ENCODE measurements at places on chromosomes 6 and 20.

GRCh38 chr20:13401596-13401995, 180.5 kb downstream of the ISM1 start:
- DNase-seq: no peak

- no peak for DNase-seq
Measured at GRCh38 chr6:56891754-56892153, 63.2 kb upstream of the BEND6 start.

DNA sequence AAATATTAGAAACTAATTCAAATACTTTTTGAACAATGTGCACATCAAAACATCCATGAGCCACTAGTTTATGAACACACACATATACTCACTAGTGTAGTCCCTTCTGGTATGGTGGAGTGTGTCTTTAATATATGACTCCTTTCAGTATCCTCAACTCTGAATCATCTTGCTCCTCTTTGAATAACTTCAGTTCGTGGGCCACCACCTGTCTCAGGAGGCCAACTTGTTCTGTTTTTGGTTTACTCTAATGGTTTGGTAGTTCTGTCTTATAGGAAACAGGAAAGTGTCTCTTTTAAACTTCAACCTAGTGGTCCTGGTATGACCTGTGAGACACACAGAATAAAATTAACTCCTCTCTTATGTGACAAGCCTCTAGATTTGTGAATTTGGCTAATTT, 55.6 kb downstream of the ZNF292 start:
- no peak for DNase-seq

DNA sequence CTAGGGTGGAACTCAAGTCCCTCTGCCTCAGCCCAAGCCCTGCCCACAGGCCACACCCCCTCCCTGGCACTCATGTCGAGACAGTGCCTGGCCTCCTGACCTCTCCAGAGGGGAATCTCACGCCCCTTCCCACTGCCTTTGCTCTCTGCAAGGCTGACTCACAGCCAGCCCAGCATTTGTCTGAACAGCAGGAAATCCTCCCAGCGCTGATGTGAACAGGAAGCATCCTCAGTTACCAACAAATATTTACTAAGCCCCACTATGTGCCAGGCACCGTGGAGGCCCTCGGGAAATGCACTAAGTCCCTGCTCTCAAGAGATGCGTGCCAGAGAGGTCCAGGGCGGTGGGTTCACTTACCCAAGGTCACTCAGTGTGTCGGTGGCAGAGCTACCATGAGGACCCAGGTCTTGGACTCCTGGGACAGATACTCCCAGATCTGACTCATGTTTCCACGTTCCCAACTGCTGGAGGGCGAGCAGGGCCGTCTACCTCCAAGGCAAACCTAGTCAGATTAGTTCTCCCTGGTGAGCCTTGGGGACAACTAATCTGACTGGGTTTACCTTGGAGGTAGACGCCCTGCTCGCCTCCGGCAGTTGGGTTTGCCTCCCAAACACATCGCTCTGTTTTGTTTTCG, 7.8 kb downstream of the ADA start:
- no peak for DNase-seq

DNA sequence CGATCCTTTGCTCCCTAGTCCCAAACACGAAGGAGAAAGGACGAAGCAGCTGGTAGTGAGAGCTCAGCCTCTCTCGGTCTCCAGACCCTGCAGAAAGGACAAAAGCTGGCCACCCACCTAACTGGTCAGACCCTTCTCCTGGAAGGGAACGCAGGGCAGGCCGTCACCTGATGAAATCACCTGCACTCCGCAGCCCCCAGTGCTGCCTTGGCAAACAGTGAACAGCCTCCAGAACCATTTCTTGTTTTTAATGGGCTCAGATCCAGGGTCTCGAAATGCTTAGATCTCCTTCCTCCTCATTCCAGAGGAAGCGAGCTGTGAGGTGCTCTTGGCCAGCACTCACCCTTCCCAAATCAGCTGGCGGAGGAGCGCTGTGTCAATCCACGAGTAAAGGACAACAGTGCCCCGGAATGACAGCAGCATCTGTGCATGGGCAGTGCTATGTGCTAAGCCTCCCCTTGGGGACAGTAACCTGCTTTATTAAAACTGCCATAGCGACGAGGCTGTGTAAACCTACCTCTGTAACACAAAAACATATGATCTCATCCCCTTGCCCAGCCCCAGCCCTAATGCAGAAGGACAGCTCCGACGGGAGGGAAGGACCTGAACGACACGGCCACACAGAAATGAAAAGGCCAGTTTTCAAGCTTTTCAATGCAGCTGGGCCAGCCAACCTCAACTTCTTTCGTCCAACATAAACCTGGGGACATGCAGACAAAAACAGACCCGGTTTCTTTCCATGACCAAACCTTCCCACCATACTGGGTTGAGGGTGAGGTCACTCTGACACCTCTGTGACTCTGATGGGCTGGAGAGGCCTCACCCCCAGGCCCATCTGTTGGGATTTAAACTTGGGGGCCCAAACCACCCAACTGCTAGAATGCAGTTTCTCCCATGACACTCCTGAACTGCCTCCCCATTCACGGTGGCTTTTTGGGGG, 43.3 kb downstream of the SULF2 start:
- DNase-seq: no peak

- no peak for DNase-seq
Measured at GRCh38 chr6:1949538-1949937, 295.9 kb downstream of the GMDS start.

GRCh38 chr6:108030211-108030610, 44.3 kb downstream of the OSTM1 start:
- DNase-seq: no peak

- no peak for DNase-seq
Measured at GRCh38 chr6:57224769-57225515, 2.8 kb upstream of the RAB23 start.

DNA sequence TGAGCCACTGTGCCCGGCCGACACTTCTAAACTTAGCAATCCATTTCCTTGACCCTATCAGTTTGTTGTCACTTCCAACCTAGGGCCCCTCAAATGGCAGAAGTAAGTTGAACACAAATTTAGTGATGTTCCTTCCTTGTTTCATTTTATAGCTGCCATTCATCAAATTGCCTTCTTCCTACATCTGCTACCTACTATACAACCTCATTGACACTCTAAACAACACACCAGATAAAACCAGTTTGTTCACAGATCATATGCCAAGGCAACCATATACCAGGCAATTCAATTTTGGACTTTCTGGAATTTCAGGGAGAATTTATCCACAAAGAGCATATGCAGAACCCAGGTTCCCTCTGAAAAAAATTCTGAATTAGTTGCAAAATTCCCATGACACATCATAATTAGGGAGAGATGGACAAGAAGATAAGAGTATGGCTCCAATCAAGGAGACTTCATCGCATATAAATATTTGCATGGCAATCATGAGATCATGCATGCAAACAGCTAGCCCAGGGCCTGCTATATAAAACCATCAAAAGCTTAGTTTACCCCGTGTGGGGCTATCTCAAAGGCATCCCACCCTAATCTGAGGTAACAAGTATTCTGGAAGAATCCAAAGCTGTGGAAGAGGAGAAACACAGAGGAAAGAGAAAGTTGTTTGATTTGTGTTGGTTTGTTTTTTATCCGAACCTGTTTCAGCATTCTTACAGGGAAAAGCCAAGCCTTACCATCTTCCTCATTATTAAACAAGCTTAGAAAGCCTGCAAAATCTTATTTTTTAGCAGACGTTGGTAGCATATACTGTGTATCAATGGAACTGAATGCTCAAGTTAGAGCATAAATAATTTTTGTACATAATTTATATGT, 132.8 kb upstream of the TNFAIP3 start:
- no peak for DNase-seq

DNA sequence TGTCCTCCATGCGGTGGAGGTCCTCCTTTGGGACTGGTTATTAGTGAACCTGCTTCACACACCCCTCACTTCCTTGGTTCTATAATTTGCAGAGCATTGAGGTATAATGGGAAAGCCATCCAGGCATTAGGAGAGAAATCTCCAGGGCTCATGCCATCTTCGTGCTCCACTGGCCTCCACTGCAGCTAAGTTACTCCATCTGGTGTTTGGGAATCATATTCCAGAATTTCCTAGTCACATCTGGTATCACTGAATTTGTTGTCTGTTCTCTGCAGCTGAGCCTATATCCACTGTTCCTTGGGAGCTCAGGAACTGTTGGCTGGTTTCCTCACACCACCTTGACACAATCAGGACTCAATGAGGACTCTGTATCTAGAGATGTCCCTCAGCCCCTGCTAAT, 173.0 kb upstream of the TSHZ2 start:
- DNase-seq: no peak

DNA sequence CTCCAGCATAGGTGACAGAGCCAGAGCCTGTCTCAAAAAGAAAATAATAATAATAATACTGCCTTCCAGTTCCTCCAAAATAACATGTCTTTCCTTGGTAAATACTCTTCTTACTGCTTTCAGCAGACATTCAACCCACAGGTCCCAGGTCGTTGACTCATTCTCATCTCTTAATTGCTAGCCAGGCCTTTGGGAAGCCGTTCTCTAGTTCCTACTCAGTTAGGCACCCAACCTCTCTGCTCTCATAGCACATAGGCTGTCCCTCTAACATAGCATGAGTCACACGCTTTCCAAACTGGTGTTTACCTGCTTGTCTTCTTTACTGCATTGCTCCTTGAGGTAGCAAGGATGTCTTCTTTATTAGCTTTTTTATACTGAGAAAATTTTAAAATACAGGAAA, 98.8 kb downstream of the LAMA2 start:
- DNase-seq: no peak

DNA sequence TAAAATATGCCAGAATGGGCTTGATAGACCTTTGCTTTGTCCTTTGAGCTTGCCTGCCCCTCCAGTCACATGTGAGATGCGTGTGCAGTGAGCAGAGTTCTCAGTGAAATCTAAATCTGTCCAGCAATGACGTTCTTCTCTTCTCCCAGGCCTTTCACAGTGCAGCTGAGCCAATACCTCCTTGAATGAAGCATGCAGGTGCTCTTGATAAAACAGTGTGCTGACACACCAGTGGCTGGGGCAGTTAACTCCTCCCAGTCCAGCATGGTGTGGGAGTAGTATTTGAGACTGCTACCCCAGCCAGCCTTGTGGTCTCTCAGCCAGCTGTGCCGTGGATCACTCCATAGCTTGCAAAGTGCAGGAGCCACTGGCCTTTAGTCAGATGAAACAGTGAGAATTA, 240.5 kb downstream of the FARS2 start:
- no peak for DNase-seq

GRCh38 chr20:5848711-5849505, 98.7 kb downstream of the SHLD1 start:
- no peak for DNase-seq

DNA sequence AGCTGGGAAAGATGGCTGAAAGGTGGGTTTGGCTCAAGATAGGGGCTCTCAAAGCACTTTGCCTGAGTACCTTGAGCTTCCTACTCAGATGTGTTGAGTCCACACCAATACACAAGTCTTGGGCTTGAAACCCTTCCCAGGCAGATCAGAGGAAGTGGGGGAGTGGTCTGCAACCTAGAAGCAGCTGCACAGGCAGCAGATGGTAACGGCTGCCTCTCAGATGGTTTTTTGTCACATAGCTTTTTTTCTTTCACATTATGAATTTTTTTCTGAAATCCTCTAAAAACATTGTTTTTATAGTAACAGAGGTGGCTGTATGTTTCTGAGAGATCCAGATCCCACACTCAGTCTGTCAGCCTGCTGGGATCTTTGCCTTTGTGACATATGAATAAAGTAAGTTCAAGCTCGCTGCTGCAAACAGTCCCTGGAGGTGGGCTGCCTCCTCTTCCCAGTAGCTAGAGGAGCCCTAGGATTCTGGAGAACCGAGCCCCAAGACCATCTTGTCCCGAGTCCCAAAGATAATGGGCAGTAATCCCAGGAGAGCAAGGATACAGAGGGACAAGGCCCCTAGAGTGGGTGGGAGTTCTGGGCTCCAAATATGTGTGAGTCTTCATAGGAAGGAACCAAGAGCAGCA, 97.1 kb upstream of the TOP1 start:
- DNase-seq: no peak

GRCh38 chr6:83183082-83183828, 9.8 kb downstream of the PGM3 start:
- no peak for DNase-seq
